ENCODE measurements at places on chromosomes 12 and 14.

DNA sequence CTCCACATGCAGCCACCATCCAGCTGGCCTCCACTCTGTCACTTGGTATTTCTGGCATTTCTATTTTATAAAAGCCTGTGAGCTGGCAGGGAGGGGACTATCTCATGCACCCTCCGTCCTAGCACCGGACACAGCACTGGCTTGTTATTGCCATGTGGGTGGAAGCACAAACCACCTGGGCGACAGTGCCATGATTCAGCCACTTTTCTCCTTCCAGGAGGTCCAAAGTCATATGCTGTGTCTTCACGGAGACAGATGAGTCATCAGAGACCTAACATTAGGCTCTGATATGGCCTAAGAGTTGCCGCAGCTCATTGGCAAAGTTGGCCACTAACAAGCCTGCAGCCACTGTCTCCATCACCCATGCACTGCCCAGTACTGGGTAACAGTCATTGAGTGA, 1123.0 kb downstream of the VRK1 start:
- no peak for DNase-seq

DNA sequence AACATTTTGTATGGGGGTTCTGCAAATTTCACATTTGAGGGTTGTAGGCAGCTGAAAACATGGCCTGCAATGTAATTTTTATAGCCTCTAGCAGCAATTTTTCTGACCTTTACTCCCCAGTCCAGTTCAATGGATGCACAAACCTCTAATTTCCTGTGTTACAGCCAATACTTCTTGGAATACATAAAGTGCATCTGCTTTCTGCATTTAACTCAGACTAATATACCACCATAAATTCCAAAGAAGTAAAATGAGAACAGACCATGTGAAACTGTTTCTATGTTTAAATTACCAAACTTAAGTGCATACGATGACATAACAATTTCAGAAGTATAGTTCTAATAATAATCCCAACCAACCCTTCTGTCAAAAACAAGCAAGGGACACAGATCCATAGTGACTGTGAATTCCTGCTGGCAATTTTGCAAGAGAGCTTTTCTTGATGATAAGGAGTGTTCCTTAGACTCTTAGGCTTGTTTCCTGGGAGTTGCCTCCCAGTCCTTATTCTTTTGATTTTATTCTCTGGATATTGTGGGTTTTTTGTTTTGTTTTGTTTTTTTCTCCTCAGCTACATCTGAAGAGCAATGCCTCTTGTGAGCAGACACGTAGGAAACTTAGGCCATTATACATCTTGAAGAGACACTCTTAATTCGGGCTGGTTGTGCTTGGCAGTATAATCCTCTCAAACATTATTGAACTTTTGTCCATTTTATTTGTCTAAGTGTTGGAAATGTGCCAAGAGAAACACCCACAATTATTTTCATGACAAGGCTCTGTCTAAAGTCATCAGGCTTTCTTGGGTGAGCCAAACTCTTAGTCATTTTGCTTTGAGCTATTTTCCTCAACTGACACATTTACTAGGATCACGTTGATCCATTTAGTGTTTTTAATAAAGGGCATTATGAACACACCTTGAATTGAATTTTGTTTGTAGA, 51.3 kb upstream of the RERGL start:
- DNase-seq = no peak

- no peak for DNase-seq
Measured at GRCh38 chr12:107464644-107465043, 221.0 kb upstream of the PWP1 start.

GRCh38 chr12:131189781-131190180, 236.1 kb downstream of the ADGRD1 start:
- no peak for DNase-seq

GRCh38 chr12:98645572-98646067, 530 bp downstream of the APAF1 start:
- no peak for DNase-seq

GRCh38 chr14:36173161-36173560, 3.4 kb downstream of the PTCSC3 start:
- no peak for DNase-seq

- no peak for DNase-seq
Measured at GRCh38 chr12:122064780-122065588, 13.6 kb upstream of the MLXIP start.

- no peak for DNase-seq
Measured at GRCh38 chr12:2124466-2125023, 71.8 kb downstream of the CACNA1C start.

- DNase-seq = no peak
Measured at GRCh38 chr12:31687101-31687527, 27.6 kb downstream of the ETFBKMT start.

DNA sequence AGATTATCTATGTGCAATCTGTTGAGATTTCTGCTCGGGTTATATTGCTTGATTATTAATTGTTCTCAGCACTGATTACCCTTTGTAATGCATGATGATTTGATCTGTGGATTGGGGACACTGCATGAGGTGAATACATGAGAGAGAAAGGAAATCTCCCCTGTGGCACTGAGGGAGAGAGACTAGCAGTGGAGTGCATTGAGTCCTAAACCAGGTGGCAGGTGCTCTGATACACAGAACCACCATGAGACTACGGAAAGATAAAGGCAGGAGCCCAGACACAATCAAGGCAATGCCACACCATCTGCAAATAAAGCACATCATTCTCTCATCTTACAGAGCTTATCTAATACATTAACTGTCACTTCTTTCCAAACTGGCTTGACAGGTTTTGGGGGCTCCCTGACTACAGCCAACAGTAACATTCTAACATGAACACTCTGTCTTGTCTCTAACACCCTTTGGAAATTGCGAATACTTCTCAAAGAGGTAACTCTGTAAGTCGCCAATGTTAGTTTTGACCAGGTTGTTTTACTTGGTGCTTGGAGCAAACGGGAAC, 37.6 kb upstream of the TSPAN8 start:
- DNase-seq = no peak

DNA sequence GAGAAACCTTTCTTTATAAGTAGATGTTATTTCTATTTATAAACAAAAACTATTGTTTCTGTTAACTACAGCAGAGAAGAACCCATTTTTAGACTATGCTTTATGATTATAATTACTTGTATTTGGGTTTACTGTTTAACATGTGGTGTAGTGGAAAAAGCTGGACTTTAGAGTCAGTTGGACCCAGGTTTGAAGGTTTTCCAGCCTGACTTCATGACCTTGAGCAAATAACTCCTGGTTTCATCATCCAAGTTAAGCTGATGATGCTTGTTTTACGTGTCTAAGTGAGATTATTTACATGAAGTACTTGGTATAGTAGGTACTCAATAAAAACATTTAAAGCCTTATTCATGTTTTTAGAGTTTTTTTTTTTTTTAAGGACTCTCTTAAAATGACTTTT, 221.8 kb upstream of the ARHGAP5 start:
- no peak for DNase-seq

- no peak for DNase-seq
Measured at GRCh38 chr14:89265234-89265633, 151.8 kb downstream of the FOXN3 start.

DNA sequence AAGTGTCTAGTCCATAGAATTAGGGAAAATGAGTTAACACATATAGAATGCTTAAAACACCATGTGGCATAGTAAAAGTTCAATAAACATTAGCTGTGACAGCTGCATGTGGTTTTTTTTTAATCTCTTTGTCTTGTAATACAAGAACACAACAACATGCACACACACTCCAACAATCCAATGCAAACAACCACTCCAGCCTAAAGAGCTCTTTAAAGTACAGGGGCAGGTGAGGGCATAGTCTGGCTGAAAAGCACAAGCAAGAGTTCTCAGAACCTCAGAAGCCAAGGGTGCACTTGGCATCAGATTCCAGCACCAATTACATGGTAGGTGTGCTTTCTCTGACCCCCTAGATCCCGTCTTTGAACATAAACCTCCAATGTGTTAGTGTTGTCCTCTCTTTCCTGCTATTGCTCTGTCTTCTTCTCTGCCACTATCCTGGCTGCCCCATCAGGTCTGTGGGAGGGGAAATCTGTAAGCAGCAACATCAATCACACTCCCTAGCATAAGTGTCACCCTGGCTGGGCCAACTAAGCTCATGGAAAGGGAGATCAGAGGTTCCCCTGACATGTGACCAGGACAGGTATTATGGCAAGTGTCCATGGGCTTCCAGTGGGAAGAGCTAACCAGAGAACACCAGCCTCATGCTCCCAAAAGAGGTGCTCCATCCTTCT, 91.0 kb downstream of the SLC8A3 start:
- DNase-seq = no peak

GRCh38 chr12:121240484-121241101, 30.7 kb downstream of the P2RX4 start:
- DNase-seq = peak; percentile 87

DNA sequence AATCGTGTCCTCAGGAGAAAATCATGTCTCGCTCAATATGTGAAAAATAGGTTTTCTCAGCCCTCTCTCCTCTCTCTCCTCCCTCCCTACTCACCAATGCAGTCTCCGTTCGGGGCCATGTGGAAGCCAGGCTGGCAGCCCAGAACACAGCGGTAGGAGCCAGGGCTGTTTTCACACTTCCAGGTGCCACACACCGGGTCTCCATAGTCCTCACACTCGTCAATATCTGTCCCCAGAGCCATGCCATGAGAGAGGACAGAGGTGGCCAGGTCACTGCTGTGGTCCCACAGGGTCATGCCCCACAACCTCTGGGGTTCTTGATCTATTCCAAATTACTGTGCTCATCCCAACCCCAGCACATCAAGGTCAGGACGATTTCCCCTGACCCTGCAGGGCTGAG, 13.5 kb downstream of the ISCA2 start:
- no peak for DNase-seq

- DNase-seq = no peak
Measured at GRCh38 chr14:102917469-102918211, 4.8 kb upstream of the AMN start.

- no peak for DNase-seq
Measured at GRCh38 chr14:96148631-96149030, 56.0 kb upstream of the BDKRB2 start.

DNA sequence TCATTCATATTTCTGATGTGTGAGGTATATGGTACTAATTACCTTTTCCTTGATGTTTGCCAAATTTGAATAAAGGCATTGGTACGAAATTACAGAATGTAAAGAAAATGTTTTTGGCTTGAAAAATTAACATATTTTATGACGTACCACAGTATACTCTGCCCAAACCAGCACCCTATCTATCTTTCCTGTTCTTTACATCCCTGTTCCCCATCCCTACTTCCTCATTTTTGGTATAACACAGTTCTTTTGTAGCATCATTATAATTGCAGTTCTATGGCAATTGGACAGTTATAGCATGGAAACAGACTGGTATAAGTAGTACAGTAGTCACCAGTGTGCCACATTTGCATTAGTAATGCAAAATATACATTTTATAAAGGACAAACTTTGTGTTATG, 7.0 kb upstream of the CCT2 start:
- no peak for DNase-seq

DNA sequence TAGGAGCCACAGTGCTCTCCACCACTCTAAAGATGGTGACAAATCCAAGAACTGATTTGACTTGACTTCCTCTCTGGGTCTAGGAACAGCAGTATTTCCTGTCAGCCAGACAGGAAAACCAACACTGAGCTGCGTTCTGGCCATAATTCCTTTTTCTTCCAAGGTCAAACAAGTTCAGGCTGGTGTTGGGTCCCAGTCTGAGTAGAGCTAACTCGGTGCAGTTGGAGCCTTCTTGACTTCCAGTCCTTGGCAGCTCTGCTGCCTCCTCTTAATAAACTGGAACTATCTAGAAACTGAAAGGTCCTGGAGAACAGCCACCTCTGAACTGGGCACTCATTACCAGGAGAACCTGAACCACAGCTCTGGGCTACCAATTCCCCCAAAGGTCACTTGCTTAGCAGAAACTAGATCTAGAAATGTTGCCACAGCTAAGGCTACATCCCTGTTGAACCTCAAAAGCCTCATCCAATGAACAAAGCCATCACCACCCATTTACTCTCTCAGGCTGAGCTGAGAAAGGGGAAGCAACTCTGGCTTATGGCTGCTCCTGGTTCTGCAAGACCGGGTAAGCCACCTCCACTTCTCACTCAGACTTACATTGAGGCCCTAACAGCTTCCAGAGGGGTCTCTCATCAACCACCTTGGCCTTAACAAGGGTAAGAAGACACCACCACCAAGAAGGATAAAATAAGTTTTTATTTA, 27.7 kb downstream of the MAX start:
- DNase-seq = no peak

DNA sequence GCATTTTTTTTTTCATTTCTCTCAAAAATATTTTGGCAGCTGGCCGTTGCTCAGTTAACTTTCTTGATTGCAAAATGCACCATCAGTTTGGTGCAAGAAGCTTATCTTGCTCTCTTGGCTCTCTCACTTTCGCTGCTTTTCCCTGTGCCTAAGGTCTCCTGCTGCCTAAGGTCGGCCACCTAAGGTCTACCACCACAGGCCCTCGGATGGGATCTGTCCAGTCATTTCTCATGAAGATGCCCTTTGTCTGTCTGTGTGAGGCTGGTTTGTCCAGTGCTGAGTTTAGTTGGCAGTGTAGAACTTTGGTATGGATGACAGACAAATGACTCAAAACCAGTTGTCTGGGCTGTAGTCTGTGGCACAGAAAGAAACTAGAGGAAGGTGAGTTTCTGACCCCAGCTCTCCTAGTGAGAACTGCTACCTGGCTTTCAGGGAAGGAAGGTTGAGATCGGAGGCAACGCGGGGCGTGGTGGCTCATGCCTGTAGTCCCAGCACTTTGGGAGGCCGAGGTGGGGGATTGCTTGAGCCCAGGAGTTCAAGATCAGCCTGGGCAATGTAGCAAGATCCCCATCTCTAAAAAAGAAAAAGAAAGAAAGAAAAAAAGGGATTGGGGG, 2.6 kb downstream of the MLXIP start:
- DNase-seq = no peak

DNA sequence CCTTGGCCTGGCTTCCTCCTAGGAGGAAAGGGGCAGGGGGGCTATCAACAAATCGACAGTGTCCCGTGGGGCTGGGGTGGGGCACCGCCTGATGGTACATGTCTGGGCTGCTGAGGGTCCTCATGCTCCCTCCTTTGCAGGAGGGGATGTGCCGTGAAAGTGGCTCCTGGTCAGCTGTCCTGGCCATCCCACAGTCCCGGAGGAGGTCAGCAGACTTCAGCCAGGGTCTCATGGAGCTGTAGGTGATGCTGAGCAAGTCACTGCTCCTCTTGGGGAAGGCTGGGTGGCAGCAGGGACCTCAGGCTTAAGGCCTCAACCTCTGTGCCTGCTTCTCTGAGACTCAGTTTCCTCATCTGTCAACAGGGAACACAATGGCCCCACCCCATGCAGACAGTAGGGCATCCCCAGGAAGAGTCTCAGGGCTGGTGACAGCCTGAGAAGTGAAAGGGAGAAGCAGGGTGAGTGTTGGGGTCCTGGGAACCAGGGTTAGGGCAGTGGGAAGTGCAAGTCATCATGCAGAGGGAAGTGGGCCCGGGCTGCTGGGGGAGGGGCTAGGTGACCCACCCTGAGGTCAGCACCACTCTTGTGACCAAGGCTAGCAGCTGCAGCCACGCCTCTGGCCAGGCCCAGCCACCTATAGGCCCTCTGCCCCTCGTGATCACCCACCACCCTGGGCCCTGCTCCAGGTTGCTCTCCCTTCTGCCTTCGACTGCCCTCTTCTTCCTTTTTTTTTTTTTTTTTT, 4.4 kb upstream of the TNFAIP2 start:
- DNase-seq = no peak
